NCI-H446 (cell line): ENCODE measurements at places on chromosomes 4 and X.

GRCh38 chrX:13190051-13190450, 129.8 kb downstream of the ATXN3L start:
- no peak for DNase-seq

GRCh38 chr4:10942156-10942555, 257.6 kb upstream of the CLNK start:
- no peak for DNase-seq

DNA sequence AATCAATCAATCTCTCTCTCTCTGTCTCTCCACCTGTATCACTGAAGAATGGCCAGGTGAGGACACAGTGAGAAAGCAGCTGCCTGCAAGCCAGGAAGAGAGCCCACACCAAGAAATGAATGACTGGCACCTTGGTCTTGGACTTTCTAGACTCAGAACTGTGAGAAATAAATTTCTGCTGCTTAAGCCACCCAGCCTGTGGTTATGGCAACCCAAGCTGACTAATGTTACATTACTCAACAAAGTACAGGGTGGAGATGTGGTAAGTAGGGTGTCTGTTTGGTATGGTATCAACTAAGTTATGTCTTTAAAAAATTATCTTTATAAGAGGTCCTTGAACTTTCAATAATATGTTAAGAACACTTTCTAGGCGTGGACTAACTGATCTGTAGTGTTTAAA, 159.3 kb downstream of the EPHA5 start:
- no peak for DNase-seq

GRCh38 chr4:148530114-148530513, 87.9 kb upstream of the NR3C2 start:
- no peak for DNase-seq

- no peak for DNase-seq
Measured at GRCh38 chrX:12894074-12895030, 12.1 kb upstream of the TLR8 start.

DNA sequence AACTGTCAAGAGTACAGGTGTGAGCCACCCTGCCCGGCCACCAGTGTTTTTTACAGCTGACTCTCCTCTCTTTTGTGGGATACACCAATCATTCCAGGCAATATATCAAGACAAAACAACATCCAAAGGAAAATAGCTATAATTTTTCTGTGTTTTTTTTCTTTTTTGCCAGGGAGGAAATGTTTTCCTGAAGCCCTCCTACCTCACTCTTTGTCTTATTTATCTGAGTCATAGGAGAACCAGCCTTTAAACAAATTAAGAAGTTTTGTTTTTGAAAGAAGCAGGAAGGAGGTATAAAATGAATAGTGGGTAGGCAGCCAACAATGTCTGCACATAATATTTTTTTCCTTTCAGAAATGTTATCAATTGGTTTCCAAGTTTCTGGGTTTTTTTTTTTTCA, 493.9 kb downstream of the CCSER1 start:
- no peak for DNase-seq

- DNase-seq = peak; percentile 91
Measured at GRCh38 chr4:117777721-117778120, 256.6 kb upstream of the NDST3 start.

DNA sequence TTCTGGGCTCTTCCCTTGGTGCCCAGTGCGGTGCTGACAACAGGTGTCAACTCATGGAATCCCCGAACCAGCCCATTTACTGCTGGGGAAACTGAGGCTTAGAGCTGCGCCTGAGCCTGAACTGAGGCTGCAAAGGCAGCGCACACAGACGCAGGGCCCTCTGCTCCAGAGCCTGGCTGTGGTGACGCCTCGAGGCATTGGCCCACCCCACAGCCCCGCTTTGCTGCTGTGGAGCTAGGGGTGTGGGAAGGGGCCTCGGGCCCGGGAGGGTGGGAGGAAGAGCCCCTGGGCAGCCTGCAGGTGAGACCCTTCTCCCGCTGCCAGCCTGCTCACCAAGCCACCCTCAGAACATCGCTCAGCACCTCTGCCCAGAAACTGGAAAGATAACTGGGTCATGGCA, 97.4 kb upstream of the LRPAP1 start:
- DNase-seq = no peak
